ENCODE measurements at places on chromosomes 12 and 14. TPM values are rescaled to one million over a fixed set of nuclear protein-coding genes. Genes with fewer than 3 reads are reported as not detected.
A peak's percentile ranks its signal among the peaks of the same experiment; 100 is the strongest.

GARIN6 gene
- not detected for total RNA-seq

- peak overlapping the region; percentile 80 for H3K4me3 ChIP-seq
- peaks cover 4% of the 10 kb centered on the region for H3K36me3 ChIP-seq
- DNase-seq = peak; percentile 56
- peak overlapping the region; percentile 83 for H3K27ac ChIP-seq
- H3K27me3 ChIP-seq = no peaks in the 10 kb centered on the region
Measured at GRCh38 chr12:121536054-121536898, 44.5 kb downstream of the KDM2B start.

- H3K27ac ChIP-seq = no peak overlapping the region
- no peaks in the 10 kb centered on the region for H3K4me1 ChIP-seq
- DNase-seq = no peak
- H3K4me3 ChIP-seq = no peak overlapping the region
- no peaks in the 10 kb centered on the region for H3K27me3 ChIP-seq
Measured at GRCh38 chr12:16553457-16553856, 52.5 kb downstream of the LMO3 start.

- no peak overlapping the region for H3K4me3 ChIP-seq
- H3K27ac ChIP-seq = no peak overlapping the region
- no peak for DNase-seq
- H3K36me3 ChIP-seq = no peaks in the 10 kb centered on the region
Measured at GRCh38 chr12:75892731-75893408, 138.7 kb downstream of the PHLDA1 start.

DNA sequence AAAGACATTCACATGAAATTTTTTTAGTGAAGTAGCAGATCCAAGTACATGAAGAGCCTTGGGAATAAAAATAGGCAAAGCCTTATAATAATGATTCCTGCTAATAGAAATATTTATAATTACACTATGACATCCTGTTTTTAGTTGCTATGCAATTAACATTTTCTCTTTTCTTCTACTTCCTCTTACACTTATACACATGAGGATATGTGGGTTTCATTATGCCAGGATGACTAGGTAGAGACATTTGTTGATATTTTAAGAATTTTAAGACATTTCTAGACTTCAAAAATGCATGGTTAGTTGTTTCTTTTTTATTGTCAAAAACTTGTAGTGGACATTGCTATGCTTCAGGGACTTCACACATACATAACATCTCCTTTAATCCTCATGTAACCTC lies 326.8 kb downstream of the SYT1 start:
- H3K36me3 ChIP-seq = no peaks in the 10 kb centered on the region
- no peak for DNase-seq
- no peaks in the 10 kb centered on the region for H3K27me3 ChIP-seq
- no peak overlapping the region for H3K4me3 ChIP-seq
- no peak overlapping the region for H3K27ac ChIP-seq

All from pancreas (tissue), 10 donors.